ENCODE measurements at places on chromosomes 16 and 17.
A peak's percentile ranks its signal among the peaks of the same experiment; 100 is the strongest.

- DNase-seq: no peak
Observed at GRCh38 chr16:57686577-57686976, 8.0 kb upstream of the DRC7 start.

- no peak for DNase-seq
Observed at GRCh38 chr17:15967706-15968399, 22.9 kb downstream of the ADORA2B start.

DNA sequence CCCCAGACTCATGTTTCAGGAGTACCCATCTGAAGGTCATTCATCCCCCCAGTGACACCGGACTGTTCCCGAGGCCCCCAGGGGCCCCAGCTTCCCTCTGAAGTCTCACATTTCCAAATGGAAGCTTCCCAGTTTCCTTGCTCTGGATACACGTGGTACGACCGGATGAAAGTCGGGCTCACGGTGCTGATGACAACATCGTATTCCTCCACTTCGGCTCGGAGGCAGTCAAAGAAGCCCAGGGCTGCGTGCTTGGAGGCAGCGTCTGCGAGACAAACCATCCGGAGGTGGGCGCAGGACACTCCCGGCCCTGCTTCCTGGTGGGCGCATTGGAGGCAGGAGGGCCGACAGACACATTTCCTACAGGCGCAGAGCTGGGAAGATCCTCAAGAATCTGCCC, 18.7 kb downstream of the DHRS7C start:
- no peak for DNase-seq

- no peak for DNase-seq
Observed at GRCh38 chr17:55765472-55765871, 14.6 kb downstream of the PCTP start.

DNA sequence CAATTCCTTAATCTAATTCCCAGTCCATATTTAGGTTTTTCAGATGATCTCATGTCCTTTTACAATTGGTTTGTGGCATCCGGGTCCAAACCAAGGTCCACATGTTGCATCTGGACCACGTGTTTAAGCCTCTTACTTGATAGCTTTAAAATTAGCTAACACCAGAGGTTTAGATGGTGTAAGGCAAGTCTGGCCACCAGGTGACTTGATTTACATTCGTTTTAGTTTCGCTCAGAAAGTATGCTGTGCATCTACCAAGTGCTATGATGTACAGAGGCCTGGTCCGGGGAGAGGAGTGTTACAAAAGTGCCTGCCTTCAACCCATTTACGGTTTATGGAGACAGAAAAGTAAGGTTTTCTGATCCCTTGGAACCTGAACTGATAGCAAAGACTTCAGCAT, 878 bp upstream of the DNAJA2 start:
- peak; percentile 44 for DNase-seq

GRCh38 chr16:55645986-55646385, 9.8 kb upstream of the SLC6A2 start:
- DNase-seq: no peak

- peak; percentile 54 for DNase-seq
Observed at GRCh38 chr16:1984347-1985225, 593 bp downstream of the GFER start.

GRCh38 chr17:29190039-29190438, 9.8 kb upstream of the MYO18A start:
- no peak for DNase-seq

DNA sequence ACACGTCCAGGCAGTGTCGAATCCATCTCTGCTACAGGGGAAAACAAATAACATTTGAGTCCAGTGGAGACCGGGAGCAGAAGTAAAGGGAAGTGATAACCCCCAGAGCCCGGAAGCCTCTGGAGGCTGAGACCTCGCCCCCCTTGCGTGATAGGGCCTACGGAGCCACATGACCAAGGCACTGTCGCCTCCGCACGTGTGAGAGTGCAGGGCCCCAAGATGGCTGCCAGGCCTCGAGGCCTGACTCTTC, 7.2 kb upstream of the CD68 start:
- no peak for DNase-seq

DNA sequence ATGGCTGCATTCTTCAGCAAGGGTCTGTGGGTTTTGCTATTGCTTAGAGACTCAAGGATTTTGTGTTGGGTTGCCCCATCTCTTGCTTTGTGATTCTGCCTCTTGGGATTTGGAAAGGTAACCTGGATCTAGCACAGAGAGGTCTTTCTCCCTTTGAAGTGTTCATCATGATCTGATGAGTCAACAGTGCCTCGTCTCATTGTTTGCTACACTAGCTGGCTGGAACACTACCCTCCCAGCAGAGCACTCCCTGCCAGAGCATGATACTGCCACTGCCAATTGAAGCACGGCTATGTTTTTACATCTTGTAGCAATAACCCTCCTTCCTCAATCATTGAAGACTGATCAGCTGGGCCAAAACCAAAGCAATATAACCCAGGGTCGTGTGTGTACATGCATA, 361.0 kb downstream of the CDH13 start:
- peak; percentile 19 for DNase-seq

DNA sequence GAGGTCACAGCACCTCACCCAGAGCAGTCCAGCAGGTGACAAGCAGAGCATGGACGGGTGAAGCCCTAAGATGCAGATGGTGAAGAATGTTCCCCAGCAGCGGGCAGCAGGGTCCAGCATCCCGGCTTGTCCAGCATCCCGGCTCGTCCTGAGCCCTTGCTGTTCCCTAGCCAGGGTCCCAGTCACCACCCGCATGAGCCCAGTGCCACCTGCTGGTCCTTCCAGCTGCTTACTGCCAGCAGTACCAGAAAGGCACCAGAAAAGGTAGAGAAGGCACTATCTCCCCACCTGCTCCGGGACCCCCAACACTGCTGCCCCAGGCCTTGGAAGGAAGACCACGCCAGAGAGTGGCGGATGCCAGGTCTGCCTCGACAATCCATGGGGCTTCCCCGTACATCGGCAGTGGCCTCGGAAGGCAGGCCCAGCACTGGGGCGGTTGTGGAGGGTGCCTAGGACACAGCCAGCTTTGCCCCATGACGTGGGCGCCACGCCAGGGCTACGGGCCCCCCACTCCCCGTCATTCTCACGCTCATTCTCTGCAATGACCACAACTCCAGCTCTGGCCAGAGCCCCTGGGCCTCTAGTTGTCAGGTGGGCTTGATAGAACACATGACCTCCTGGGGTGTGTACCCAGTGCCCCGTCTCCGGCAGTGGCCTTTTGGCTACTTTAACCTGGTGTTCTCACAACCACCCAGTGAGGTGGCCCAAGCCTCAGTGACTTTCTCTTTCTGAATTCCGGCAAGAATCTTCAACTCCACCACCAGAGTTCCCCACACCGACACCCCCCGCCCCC, 1.4 kb downstream of the CENPX start:
- DNase-seq: peak; percentile 70

GRCh38 chr16:83245061-83245460, 562.7 kb upstream of the HSBP1 start:
- DNase-seq: no peak

DNA sequence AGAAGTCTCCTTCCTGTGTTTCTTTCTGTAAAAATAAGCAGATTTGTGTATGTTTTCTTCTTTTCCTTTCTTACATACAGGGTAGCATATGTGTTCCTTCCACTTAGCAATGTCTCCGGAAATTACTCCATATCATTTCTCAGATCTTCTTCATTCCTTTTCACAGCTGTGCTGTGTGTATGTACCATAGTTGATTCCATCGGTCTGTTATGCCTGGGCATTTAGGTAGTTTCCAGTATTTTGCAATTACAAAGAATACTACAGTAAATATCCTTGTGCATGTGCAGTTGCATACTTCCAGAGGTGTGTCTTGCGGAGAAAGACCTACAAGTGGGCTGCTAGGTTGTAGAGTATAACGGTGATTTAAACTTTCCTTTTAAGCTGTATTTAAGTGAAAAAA, 69.8 kb downstream of the CLEC16A start:
- DNase-seq: no peak

- peak; percentile 39 for DNase-seq
Observed at GRCh38 chr17:64572682-64573154, 65.9 kb downstream of the CEP95 start.

- peak; percentile 54 for DNase-seq
Observed at GRCh38 chr17:73066148-73066884, 26.2 kb downstream of the SLC39A11 start.

DNA sequence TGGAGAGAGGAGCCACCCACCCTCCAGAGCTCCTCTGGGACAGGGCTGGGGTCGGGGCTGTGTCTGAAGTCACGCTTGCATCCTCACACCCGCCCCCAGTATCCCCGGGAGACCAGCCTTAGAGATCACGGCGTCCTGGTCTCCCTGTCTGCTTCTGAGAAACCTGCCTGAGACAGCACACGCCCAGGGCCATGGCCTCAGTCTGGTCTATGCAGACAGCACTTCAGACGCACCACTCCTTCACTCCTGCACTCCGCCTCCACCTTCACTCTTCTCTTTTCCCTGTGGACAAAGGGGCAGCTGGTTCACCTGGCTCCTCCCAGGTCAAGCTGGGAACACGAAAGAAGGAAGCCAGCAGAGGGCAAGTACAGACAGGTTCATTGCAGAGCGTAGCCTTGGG, 248.0 kb upstream of the GSE1 start:
- DNase-seq: no peak

GRCh38 chr17:59763861-59764260, 56.4 kb downstream of the VMP1 start:
- DNase-seq: peak; percentile 75

GRCh38 chr17:54007855-54008254, 185.1 kb downstream of the KIF2B start:
- no peak for DNase-seq

- DNase-seq: no peak
Observed at GRCh38 chr17:48471817-48472410, 41.9 kb upstream of the SKAP1 start.

GRCh38 chr16:64109241-64109640, 1012.6 kb downstream of the CDH11 start:
- no peak for DNase-seq

DNA sequence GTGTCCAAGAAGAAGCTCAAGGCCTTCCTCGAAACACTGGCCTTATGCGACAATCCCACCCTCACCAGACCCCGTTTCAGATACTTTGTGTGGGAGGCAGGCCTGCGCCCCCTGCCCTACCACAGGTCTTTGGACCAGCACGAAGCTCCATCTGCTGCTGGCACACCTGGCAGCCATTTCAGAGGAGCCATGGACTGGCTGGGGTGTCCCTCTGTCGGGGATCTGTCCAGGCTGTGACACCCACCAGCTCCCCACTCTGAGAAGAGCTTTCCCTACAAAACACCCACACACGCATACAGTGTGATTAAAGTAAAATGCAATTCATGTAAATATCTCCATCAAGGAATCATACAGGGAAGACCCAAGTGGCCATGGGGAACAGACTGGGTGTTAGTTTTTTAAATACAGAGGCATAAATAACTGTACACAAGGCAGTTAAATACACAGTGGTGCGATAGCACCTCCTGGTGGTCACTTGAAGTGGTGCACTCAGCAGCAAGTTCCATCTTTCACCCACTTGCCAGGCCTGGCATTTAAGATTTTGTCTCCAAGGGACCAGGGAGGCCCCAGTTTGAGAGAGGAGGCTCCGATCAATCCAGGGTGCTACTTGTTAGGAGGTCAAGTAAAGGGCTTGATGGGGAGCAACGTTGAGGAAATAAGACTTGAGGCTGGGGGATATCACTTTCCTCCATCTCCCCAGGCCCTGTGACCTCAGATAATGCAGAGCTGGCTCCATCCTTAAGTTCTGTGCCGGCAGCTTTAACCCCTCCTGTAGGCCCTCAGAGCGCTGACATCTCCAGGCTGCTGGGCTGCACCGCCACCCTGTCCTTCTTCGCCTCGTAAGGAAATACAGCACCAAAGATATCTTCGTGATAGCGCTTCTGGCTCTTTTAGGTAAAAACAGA, 43.6 kb downstream of the NOS2 start:
- DNase-seq: peak; percentile 29

DNA sequence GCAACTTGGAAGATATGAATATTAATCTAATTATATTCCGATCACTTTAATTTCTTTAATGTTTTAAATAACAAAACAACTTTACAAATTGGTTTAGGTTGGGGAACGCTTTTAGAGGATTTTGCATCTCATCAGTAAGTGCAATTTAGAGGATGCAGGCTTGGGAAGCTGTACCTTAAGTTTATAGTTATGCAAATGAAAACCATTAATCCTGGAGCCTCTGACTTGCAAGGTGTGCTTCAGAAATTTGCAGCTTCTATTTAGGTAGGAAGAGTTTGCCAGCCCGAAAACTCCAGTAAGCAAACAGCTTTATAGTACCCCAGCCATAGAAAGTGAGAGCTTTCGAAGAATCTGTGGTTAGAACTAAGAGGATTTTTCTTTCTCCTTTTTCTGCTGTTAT, 547.0 kb downstream of the MAF start:
- DNase-seq: no peak

DNA sequence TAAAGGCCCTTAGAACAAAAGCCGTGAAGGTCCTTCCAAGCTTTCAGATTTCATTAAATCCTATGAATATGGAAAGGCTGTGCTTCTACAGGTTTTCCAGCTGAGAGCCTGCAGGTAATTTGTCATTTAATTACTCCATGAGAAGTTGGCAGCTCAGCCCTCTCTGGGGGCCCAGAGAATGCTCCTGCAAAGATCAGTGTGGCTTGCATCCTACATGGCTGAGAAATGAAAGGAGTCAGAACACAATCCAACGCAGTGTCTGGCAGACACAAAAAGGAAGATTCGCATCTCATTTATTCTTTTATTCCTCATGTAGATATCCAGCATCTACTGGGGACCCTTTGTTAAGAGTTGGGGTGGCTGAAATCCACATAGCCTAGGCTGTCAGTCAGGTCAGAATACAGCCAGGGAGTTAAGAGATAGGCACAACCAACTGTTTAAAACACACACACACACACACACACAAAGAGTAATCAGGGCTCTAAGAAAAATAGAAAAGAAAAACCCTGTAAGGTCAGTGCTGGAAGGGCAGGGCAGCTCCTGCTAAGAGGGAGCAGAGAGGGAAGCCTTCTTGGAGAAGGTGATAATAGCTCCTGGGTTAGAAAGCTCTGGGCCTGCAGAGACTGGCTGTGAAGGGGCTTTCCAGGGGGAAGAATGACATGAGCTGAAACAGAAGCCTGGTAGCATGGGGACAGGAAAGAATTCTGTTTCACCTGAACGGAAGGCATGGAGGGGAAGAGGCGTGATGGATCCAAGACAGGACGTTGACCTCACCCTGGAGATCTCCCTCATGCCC, 46.9 kb upstream of the WSCD1 start:
- no peak for DNase-seq

- DNase-seq: no peak
Observed at GRCh38 chr16:1481906-1482835, 6.6 kb downstream of the PTX4 start.

DNA sequence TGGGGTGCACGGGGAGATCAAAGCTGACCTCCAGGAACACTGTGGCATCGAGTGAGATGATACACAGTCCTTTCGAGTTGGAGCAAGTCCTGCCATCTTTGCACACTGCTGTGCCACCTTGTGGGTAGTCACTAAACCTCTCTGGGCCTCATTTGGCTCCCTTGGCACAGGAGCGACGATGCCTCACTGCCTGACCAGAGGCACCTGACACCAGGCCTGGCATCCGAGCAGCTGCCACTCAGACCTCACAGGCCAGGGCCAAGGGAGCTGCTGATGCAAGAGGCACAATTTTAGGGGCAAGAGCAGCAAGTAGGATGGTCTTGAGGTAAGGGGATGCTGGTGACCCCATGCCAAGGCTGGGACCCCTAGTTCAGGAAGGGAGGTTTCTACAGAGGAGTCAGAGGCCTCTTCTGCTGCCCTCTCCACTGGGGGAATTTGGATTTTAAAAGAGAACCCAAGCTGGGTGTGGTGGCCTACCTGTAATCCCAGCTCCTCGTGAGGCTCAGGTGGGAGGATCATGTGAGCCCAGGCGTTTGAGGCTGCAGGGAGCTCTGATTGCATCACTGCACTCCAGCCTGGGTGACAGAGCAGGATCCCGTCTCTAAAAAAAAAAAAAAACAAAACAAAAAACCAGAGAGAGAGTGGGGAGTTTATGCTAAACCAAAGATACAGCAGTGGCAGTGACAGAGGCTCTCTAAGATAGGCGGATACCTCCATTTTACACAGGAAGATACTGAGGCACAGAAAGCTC, 6.7 kb upstream of the ADGRG1 start:
- no peak for DNase-seq

Measured in foreskin fibroblast (primary cell).